ENCODE measurements at places on chromosomes 2 and 18.

DNA sequence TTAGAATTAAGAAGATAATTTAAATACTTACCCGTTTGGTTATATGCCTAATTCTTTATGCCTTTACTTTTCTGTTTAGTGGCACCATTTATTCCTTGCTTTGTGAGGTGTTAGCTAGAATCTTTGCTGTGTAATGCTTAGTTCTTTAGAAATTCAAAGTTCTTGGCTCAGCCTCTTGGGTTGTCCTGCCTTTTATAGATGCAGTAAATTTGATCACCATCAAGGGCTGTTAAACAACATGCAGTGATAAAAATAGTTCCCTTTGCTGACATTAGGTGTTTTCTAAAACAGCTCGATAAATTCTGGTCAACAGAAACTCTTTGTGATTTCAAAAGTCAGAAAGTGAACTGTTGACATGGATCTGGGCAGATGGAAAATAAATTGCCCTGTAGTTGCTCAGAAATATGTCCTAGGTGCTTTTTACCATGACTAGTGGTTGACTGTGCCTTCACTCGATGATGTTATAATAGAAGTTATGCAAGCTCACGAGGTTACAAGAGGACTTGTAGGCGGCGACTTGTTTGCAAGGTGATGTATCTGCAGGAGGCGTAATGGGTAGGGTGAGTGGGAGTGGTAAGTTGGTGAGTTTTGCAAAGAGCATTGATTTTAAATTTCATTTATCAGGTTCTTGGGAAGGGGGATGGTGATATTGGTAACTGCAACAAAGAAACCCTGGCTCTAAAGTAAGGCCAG lies 52.1 kb downstream of the LRRTM1 start:
- no peak for DNase-seq

DNA sequence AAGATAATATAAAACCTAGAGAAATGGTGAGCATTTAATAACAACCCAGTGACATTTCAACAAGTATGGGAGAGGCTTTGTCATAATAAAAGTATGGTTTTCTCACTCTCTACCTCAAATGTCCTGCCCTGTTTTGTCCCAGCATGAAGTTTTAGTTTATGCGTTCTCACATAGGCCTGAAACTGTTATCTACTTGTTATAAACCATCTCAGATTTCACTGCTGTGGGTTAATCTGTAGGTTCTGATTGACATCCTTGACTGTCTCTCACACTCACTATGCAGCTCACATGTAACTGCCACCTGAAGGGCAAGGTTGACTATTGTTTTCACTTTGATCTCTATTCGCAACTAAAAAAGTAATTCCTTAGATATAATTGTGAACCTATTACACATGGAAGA lies 44.9 kb downstream of the ZEB2 start:
- no peak for DNase-seq

- no peak for DNase-seq
Observed at GRCh38 chr2:117770730-117771129, 43.8 kb upstream of the DDX18 start.

DNA sequence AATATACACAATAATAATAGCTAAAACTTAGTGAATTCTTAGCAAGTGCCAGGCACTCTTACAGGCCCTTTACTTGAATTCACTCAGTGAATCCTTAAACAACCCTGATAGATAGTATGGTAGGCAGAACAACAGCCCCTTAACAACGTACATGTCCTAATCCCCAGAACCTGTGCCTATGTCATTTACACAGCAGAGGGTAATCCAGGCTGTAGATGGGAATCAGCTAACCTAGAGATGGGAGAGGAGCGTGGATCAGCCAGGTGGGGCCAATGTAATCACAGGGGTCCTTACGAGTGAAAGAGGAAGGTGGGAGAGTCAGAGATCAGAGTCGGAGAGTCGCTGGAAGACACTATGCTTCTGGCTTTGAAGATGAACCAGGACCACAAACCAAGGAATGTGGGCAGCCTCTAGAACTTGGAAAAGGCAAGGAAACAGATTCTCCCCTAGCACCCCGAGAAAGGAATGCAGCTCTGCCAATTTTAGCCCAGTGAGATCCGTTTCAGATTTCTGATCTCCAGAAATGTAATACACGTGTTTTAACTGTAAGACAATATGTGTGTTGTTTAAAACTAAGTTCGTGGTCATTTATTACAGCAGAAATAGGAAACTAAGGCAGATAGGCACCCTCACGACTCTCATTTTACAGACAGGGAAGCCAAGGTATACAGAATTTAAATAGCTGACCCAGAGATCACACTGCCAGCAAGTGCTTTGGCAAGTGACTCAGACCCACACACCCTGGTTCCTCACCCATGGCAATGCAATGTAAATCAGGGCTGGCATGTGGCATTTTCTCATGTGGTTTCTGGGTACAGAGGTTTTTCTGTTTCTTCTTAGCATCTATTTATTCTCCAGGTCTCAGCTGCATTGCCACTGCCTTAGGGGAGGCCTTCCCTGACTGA lies 68.9 kb downstream of the DOCK10 start:
- DNase-seq: no peak

- DNase-seq: no peak
Observed at GRCh38 chr2:1366546-1367134, 46.6 kb upstream of the TPO start.

DNA sequence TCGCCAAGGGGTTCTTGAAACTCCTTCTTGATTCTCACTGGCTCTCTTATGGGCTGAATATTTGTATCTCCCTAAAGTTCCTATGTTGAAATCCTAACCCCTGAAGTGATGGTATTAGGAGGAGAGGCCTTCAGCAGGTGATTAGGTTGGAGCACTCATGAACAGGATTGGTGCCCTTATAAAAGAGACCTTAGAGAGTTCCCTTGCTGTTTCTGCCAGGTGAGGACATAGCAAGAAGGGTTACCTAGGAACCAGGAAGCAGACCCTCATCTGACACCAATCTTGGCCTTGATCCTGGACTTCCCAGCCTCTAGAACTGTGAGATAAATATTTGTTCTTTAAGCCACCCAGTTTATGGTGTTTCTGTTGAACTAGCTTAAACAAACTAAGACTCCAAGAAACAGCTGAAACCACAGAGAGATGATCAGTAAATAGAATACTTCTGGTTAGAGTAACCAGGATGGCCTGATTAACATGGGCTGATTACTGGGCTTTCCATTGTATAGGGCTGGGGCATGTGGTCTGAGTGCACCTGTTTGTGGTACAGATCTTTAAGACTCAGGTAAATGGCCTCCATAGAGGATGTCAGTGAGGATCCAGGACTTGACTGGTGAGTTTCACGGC lies 7.7 kb upstream of the CDC42EP3 start:
- DNase-seq: no peak

DNA sequence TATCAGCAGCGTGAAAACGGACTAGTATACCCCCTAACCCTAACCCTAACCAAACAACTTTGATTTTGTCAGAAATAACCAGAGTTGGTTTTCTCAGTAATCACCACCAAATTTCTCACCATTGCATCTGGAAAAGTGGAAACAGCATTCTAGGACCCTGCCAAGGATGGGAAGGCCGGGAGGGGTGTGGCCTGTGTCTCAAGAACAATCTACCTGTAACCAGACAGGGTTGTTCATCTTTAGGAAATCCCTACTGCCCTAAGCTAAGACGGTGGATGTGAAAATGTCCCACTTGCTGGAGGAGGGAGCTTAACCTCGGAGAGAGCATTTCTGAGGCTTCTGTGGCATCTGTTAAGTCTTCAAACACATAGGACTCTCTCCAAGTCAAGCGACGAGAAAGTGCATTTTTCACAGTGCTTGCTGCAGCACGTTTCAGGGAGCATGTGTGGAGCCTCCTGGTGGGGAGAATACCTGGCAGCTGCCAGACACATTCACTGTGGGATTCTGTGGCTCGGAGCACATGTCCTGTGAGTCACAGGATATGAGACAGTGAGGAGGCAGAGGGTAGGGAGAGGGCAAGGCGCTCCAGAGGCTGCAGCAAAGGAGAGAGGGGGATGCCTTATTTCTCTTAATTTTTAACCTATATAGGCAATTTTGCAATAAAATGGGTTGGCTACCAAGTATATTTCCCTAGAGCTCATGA lies 207.5 kb downstream of the SPP2 start:
- DNase-seq: peak; percentile 91

DNA sequence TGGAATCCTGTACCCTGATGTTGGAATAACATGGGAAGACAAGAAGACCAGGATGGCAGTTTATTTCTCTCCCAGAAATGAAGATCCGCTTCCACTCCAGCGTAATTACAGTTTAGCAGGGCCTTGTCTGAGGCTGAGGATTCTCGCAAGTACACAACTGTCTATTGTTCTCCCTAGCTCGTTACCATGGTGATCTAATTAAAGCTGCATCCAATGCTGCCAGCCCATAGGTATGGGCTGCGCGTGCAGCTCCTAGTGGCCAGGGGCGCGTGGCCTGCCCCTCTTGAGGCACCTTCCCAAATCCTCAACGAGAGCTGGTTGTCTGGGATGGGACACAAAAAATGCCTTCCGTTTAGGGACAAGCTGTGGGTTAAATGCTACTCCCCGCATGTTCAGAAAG lies 344.9 kb downstream of the CYRIA start:
- no peak for DNase-seq

GRCh38 chr2:28432362-28432761 lies 39.7 kb downstream of the FOSL2 start:
- DNase-seq: no peak

- no peak for DNase-seq
Observed at GRCh38 chr2:236811062-236811656, 241.5 kb downstream of the ACKR3 start.
